ENCODE measurements at places on chromosomes 7 and 10.

- DNase-seq, result no peak
These were observed 117.8 kb downstream of the MICU1 start for GRCh38 chr10:72508033-72508432.

DNA sequence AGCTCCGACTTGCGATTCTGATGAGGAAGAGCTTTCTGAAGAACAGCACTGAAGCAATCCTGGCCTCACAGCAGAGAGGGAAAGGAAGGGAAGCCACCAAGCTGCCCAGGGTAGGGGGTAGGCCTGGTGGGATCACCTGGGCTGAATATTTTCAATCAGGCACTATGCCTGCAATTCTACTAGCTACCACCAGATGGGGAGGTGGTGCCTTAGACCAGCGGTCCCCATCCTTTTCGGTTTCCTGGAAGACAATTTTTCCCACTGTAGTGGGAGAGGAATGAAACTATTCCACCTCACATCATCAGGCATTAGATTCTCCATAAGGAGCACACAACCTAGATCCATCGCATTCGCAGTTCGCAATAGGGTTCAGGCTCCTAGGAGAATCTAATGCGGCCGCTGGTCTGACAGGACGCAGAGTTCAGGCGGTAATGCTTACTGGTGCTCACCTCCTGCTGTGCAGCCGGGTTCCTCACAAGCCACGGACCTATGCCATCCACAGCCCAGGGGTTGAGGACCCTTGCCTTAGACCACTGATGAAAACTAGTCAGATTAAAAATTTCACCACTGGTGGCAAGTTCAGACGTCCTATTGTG, 2.7 kb downstream of the LRRC20 start:
- peak; percentile 42 for DNase-seq

DNA sequence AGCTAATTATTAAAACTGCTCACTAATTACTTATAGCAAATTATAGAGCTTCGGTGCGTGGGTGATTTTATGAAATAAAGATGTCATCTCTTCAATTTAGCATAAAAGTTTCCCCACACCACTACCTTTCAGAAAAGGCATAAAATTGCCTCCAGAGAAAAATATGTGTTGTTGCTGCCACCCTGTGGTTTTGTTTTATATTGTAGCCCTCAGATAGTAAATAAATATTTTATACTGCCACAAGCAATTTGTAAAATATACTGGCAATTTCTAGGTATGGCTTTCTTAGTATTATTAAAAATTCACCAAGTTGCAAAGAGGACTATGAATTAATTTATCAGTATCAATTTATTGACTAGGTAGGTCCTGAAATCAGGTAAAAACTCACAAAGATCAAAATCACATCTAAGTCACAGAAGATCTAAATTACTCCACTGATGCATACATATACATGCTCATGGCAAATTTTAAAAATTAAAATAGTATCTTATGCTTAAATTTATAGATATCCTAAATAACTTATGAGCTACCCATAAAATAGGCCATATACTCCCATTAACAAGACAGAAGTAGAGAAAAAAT, 26.5 kb downstream of the ASNS start:
- peak; percentile 22 for DNase-seq

DNA sequence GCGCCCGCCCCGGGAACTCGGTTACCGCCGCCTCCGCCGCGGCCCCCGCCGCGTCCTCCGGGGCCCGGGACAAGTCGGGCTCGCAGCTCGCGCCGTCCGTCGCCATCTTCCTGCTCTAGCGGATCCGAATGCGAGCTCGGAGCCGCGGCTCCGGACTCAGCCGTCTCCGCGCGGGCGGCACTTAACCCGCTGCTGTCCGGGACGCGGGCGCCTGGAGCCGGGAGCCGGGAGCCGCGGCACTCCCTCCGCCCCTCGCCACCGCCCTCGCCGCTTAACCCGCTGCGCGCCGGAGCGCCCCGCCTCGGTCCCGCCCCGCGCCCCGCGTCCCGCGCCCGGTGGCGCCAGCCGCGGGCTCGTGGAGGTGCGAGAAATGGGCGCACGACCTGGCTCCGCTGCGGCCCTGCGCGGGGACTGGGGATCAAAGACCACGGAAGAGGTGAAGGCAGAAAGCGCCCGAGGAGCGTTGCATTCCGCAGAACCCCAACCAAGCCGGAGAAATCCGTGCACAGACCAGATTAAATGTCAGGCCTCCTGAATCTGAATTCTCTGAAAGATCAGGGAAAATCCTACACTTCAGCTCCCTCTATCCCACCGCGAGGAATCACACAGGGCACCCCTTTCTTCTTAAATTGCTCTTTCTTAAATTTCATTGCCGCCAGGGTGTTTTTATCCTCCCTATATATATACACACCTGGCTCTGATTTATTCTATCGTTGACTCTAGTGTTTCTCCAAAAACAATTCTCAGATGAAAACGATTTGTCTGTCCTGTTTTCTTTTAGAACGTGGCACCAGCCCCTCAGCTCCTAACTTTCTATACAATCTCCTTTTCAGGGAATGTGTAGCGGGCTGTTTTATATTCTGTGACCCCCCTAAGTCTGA, at the start of gene CTTNBP2:
CTTNBP2 (minus strand) TSS at position 132 of the 881 bp plus-strand sequence; CDS start at position 106, 26 bp downstream.
- peak; percentile 38 for DNase-seq

DNA sequence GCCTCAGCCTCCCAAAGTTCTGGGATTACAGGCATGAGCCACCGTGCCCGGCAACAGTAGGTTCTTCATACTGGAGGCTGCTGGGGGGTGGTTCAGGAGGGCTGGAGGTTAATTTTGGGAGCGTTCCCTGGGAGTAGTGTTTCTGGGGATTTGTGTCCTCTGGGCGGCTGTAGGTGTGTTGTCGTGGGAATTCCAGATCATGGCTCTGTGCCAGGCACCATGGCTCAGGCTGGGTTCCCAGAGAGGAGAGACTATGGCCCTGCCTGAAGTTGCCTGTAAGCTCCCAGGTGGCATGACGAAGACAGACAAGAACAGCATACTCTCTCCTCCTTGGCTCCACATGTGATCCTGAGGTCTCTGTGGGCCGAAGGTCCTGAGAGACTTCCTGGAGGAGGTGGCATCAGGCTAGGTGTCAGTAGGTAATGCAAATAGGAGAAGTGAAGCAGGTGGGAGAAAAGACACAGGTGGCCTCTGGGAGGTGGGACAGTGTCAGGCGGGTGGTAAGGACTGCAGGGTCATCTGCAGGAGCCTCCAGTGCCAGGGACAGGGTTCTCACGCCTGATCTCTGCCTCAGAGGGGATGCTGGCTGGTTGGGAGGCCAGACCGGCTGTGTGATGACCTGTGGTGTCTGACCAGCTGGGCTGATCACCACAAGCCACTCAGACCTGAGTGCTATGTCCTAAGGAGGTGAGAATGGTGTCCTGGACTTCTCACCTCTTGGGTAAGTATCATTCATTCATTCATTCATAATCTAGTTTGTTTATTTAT, 18.7 kb downstream of the CLIP2 start:
- DNase-seq, result no peak

- no peak for DNase-seq
These were observed 336.4 kb downstream of the NRG3 start for GRCh38 chr10:82211346-82211745.

DNA sequence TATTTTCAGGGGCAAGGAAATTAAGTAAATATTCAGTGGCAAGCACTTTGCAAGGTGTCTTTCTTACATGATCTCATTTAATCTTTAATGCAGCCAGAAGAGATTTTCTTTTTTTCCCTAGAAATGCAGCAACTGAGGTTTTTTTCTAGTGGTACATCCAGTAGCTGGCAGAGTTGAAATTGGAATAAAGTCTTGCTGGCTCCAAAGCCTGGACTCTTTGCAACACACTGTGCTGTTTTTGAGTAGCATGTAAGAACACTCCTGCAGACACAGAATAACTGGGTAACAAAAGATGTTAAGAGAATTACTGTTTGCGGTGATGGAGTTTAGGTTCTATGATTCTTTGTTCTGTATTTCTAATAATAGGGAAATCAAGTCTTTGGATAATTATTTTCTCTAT, 123.6 kb downstream of the PON1 start:
- no peak for DNase-seq

DNA sequence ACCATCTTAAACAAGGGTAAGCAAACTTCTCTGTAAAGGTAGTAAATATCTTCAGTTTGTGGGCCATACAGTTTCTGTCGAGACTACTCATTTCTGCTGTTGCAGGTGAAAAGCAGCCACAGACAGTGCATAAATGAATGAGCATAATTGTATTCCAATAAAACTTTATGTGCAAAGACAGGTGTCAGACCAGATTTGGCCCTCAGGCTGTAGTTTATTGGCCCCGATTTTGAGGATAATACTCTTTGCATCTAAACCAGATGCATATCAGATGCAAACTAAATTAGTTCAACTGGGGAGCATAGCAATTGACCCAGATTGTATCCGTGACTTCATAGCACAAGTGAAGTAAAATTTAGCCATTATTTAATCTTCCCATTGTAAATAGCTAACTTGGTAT, 70.0 kb downstream of the SNX10 start:
- DNase-seq, result no peak

- no peak for DNase-seq
These were observed 6.5 kb upstream of the INMT start for GRCh38 chr7:30745261-30745941.

DNA sequence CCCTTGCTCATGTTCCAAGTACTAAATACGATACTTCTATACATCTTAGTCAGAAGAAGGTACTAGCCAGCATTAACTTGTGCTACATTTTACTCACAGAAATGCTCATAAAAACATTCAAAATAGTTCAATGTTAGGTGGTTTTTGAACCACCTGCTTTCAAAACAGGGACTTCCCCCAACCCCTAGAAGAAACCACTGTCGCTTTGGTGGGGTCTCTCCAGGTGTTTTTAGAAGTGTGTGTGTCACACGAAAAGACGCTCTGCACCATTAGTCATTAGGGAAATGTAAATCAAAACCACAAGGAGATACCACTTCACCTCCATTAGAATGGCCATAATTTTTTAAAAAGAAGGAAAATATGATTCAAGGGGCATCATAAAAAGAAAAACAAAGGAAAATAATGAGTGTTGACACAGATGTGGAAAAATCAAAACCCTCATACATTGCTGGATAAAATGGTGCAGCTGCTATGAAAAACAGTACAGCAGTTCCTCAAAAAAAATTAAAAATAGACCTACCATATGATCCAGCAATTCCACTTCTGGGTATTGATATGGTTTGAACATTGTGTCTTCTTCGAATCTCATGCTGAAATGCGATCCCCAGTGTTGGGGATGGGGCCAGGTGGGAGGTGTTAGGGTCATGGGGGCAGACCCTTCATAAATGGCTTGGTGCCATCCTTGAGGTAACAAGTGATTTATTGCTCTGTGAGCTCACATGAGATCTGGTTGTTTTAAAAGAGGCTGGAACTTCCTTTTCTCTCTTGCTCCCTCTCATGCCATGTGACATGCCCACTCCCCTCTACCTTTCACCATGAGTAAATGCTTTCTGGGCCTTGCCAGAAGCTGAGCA, 74.2 kb downstream of the MALSU1 start:
- DNase-seq, result no peak

GRCh38 chr7:69663911-69664832, 65.9 kb downstream of the AUTS2 start:
- DNase-seq, result no peak

DNA sequence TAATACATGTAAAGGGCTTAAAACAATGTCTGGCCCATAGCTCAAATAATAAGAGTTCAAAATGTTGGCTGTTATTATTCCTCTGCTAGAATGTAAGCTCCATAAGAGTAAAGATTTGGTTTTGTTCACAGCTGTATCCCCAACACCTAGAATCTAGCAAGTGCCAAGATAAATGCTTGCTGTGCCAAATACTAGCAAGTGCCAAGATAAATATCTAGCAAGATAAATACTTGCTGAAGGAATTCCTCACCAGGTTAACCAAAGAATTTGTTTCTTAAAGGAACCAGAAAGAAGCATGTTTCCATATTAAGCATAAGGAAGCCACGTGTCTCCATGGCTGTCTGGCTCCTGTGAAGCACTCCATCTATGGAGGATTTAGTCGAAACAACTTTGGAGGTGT, 235.2 kb upstream of the SP4 start:
- DNase-seq, result no peak

DNA sequence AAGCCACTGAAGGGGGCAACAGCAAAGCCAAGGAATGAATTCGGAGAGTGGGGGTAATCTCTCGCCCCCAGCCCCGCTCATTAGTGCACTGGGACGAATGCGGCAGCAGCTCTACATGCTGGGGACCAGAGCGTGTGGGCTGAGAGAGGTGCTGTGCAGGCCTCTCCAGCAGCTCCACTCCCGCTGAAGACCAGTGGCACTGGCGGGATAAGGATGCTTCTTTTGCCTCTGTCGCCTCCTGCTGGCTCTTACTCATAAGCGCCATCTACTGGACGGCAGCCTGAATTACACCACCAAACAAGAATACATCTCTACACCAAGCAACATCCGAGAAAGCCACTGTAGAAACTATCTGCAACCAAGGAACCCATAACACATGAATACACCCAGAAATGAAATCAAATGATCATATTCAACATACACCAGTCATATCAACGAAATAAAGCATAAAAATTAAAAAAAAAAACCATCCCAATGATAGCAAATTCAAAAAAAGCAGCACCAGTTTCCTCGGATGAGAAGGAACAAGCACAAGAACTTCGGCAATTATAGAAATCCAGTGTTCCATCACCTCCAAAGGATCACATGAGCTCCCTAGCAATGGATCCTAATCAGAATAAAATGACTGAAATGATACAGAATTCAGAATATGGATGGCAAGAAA, 79.0 kb upstream of the TMEM168 start:
- peak; percentile 39 for DNase-seq

DNA sequence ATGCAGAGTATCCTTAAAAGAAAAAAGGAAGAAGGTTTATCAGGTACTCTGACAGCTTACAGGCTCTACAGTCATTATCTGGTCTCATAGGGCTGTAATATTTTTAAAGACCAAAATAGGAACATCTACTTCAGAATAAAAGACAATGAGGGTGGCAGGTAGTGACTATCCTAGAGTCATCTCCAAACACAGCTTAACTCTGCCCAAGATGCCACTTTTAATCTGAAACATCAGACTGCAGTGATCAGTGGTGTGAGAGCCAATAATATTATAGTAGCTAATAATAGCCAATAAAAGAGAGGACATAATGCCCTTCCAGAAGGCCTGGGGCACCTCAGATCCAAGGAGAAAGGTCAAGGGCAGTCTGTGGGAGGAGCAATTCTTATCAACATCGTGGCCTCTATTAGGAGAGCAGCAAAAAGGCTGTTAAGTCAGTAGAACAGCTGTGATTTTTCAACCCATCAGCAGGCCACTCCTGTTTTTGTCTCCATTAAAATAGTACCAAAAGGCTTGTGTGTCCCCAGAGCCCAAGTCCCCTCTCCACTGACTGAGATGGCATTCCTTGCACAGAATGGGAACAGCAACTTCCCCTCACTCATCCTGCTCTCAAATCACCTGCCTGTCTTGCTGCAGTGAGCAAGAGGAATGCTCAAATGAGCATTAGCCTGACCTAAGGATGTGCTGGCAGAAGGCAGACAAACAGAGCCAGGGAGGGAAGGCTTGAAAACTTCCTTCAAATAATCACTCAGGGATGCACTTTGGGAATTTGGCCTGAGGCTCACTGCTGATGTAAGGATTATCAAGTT, 20.7 kb upstream of the SPOCK2 start:
- no peak for DNase-seq

- DNase-seq, result no peak
These were observed 317.4 kb downstream of the KIF20B start for GRCh38 chr10:90018819-90019218.
